ENCODE measurements at places on chromosomes 3 and 15.

- DNase-seq: no peak
Measured at GRCh38 chr3:146550743-146551510, 6.5 kb upstream of the PLSCR1 start.

DNA sequence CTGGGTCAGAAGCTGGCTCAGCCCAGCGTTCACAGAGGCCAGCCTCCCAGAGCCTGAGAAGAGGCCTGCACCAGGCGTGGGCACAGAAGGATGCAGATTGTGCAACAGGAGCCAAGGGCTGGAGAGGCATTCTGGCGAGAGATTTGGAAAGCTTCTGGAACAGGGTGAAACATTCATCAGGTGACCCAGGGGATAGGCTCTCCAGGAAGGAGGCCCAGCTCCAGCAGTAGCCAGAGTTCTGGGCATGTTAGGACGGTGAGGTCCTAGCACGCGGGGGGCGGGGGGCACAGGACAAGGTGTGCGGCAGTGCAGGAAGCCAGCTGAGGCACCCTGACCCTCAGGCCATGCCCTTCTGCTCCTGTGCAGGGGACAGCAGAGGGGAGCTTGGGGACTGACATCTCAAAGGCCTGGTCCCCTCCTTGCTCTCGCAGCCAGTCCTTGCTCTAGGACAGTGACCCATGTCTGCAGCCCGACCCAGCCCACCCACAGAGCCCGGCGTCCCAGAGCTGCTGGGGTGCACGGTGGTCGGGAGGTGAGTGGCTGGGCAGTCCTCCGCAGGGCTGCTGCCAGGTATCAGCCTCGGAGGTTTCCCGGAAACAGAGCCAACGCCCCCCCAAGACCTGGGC is 111.7 kb upstream of the KLF13 start:
- no peak for DNase-seq

GRCh38 chr3:32143849-32144757 is 37.7 kb downstream of the GPD1L start:
- peak; percentile 41 for DNase-seq

GRCh38 chr15:68610825-68611224 is 32.0 kb downstream of the CORO2B start:
- no peak for DNase-seq

DNA sequence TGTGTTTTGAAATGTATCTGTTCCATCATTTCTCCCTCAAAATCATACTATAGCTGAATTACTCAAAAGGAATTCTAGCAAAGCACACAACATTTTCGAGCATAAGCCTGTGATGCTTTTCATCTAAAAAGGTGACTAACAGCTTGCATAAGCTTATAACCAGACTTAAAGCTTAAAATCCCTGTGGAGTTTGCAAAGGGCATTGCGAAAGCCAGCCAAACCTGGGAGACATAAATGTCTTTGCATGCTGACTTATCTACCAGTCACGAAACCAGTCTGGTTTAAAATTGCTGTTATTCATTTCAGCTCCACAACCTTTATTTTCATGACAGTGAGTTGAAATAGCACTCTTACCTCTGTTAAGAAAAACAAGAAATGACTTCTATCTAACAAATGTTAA is 35.6 kb upstream of the LIPC start:
- no peak for DNase-seq

GRCh38 chr3:190642016-190642415 is 128.1 kb downstream of the IL1RAP start:
- no peak for DNase-seq

Data from NCI-H446 treated with DMSO at 0.1 percent for 48 hours (cell line).